Large intestine (tissue), 12 donors: ENCODE measurements at places on chromosomes 12 and 14.
A peak's percentile ranks its signal among the peaks of the same experiment; 100 is the strongest.

- DNase-seq = no peak
Observed at GRCh38 chr12:109016016-109016415, 4.9 kb downstream of the SVOP start.

DNA sequence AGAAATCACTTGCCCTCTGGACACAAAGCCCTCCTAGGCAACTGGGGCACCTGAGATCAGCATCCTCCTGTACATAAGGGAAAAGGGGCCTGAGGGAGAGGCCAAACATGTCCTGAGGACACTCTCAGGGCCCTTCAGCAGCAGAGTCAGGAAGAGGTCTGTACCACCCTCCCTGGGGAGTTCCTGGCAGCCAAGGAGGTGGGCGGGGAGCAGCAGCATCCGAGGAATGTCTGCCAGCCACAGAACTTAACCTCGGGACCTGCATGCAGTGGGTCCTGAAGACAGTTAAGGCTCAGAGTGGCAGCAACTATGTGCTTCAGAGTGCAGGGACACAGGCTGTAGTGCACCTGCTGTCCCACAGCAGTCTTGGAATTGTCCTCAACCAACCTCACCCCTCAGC is 62.1 kb downstream of the SPTB start:
- DNase-seq = no peak

GRCh38 chr14:95328729-95329503 is 9.2 kb upstream of the CLMN start:
- no peak for DNase-seq

GRCh38 chr14:50040401-50040775 is 76.0 kb downstream of the VCPKMT start:
- DNase-seq = peak; percentile 49

DNA sequence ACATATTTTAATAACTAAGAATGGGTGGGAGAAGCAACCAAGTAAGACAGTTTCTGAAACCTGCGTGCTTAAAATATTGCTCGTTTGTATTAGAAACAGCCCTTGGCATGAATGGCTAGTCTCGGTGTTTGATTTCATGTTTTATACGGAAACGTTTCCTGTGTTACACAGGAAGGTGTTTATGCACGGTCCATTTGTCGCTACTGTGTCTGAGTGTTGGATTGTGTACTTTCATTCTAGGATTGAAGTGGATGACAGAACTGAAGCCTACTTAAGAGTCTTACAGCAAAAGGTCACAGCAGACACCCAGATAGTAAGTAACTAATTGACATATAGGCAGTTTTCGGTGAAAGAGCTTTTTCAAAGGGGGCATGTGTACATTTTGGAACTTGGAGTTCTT is 19.6 kb downstream of the PIWIL1 start:
- no peak for DNase-seq

- no peak for DNase-seq
Observed at GRCh38 chr14:32324601-32325000, 4.5 kb upstream of the AKAP6 start.

GRCh38 chr14:53542732-53543131 is 389.6 kb upstream of the DDHD1 start:
- DNase-seq = peak; percentile 33

DNA sequence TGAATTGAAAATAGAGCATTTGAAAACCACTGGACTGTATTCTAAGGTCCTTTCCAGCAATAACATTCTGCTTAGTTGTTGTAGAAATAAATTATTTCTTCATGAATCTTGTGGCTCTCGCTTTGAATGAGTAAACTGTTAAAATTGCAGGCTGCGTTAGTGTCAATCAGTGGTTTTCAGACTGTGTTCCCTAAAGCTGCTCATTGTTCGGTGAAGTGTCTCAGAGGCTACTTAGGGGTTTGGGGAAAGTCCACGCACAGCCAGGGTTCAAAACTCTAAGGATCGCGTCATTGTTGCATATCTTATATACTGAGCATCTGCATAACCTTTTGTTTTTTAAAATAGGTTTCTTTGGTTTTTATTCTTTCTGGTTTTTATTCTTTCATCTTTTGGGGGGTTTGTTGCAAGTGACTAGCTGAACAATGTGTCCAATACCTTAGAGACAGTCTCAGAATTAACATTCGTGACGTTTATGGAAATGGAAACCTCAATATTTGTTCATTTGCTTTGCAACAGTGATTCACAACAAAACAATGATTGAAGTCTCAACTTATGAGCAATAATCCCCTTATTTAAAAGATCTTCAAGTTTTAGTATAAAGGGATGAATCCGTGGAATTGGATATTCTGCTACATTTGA is 108.1 kb downstream of the TTLL5 start:
- DNase-seq = no peak

GRCh38 chr12:48969833-48970701 is 1.5 kb downstream of the WNT10B start:
- no peak for DNase-seq

DNA sequence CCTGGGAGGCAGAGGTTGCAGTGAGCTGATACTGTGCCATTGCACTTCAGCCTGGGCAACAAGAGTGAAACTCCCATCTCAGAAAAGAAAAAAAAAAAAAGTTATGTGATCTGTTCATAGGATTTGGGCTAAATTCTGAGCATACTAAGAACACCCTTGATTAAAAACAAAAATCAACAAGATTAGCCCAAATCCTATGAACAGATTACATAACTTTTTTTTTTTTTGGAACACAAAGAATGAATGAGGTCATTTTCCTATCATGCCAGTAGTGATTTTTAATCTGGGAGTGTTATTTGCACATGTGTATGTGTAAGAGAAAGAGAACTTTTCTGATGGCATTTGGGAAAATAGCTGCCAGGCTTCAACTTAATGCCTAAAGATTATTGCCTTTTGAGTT is 208.7 kb downstream of the ERC1 start:
- no peak for DNase-seq

- no peak for DNase-seq
Observed at GRCh38 chr12:91397866-91398532, 215.4 kb upstream of the DCN start.

DNA sequence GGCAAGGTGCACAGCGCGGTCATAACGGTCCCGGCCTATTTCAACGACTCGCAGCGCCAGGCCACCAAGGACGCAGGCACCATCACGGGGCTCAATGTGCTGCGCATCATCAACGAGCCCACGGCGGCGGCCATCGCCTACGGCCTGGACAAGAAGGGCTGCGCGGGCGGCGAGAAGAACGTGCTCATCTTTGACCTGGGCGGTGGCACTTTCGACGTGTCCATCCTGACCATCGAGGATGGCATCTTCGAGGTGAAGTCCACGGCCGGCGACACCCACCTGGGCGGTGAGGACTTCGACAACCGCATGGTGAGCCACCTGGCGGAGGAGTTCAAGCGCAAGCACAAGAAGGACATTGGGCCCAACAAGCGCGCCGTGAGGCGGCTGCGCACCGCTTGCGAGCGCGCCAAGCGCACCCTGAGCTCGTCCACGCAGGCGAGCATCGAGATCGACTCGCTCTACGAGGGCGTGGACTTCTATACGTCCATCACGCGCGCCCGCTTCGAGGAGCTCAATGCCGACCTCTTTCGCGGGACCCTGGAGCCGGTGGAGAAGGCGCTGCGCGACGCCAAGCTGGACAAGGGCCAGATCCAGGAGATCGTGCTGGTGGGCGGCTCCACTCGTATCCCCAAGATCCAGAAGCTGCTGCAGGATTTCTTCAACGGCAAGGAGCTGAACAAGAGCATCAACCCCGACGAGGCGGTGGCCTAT is 875 bp downstream of the HSPA2 start:
- DNase-seq = peak; percentile 67

DNA sequence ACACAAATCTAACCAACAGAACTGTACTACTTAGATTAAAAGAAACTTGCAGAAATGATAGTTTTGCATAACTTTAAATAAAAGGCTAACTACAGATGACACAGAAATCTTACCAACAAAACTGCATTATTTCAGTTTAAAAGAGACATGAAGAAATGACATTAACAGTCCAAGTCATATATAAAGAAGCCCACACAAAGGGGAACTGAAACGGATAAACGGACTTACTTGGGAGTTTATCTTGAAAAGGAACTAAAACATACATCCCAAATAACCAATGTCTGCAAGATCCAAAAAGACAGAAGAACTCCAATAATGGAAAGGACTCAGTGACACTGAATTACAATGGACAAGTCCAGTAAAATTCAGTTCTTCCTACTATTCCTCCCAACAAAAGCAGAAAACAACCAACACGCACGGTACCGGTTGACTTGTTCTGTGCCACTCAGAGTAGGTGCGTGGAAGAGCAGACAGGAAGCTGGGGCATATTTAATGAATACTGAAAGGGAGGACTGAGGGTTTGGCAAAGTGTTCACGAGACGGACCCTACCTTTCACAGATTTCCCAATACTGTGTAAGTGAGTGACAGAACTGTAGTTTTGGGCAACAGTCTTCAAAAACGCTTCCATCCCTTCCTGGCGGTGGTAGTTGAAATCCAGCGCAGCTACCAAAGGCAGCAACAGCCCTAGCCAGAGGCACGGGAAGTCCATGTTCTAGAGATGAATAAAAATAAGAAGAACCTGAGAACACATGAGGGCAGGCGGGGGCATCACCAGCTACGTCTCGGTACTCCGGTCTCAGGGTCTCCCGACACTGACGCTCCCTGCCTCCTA is 627 bp downstream of the CPM start:
- DNase-seq = no peak

GRCh38 chr14:28676479-28676878 is 90.1 kb upstream of the FOXG1 start:
- no peak for DNase-seq

DNA sequence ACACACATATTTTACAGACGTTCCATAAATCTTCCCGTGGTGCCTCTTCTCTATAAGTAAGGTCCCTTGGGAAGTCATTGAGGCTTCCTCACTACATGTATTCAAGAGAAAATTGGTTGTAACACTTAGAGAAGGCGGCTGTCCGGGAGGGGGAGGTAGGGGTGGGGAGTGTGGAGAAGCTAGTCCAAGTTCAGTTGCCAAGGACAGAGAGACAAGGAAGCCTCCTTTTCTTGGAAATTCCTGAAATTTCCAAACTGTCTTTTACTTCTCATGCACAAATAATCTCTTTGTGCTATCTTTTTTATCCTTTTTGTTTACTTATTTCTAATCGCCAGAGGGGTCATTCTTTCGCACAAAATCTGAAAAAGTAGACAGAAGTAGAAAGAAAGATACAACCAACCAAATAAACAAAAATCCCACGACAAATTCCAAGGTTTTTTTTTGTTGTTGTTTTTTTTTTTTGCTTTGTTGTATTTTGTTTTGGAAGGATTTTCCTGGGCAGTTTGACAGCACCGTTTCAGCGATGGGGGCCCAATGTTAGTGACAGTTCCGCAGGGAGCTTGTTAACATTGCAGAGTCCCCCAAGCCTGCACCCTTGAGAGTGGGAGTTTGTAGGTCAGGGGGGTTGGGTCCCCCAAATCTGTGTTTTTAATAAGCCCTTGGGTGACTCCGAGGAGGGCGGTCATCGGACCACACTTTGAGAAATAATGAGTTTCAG is 45.2 kb downstream of the MAP1LC3B2 start:
- DNase-seq = no peak

DNA sequence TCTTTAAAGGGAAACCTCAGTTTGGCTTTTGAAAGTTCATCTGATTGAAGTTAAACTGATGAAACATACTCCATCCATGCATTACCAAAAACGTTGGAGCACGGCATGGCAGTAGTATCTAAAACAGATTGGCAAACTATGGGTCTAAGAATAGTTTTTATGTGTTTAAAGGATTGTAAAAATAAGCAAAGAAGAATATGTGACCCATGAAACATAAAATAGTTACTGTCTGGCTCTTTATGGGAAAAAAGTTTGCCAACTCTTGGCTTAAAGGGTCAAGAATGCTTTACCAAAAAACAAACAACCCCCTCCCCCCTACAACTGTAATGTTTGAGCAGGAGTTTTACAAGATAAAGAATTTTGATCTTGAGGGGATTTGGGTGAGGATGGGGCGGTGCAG is 32.6 kb downstream of the TRAF3 start:
- DNase-seq = no peak

- DNase-seq = no peak
Observed at GRCh38 chr14:68513137-68513536, 279.7 kb downstream of the ZFP36L1 start.

GRCh38 chr12:32450768-32451167 is 51.4 kb downstream of the FGD4 start:
- DNase-seq = peak; percentile 59

GRCh38 chr12:75750716-75751306 is 239.4 kb upstream of the KRR1 start:
- no peak for DNase-seq

GRCh38 chr12:3252450-3252891 is 175.3 kb downstream of the TSPAN9 start:
- peak; percentile 50 for DNase-seq

GRCh38 chr12:114512351-114512750 is 106.4 kb upstream of the TBX5 start:
- no peak for DNase-seq

DNA sequence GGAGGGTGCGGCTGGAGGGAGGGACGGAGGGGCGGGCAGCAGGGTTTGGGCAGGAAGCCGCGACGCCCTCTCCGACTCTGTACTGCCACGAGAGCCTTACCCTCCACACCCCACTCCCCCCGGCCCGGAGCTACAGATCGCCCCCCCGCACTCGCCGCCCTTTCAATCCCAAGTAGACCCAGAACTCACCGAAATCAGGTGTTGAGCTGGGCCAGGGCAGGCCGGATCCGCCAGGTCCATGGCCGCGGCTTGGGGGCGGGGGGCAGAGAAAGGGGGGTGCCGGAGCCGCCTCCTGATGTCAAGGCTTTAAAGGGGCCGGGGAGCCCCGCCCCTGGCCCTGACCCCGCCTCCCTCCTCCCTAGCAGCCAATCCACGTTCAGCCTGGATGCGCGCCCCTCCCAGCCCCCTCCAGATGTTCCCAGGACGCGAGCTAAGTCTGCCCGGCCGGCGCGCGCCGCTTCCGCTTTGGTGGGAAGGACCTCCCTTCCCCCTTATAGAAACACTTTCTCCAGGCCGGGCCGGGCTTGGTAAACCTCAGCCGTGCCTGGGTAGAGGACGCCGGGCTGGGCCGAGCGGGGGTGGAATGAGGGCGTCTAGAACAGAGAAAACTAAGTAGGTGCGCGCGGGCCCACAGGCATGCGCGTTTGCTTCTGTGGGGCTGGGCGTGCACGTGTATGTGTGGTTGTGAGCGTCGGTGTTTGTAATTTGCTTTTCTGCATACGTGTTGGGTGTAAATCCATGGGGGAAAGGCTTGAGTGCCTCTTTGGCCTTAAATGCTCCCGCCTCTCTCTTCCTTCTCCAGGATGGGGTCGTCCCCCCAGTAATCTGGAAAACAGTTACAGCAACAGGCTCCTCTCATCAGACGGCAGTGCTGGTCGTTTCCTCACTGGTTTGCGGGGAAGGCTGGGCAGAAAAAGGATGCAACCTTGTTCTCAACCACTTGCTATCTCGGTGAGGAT is at the start of gene NCKAP5L:
Gene NCKAP5L (minus strand): TSS at position 281 of the 959 bp plus-strand sequence. CDS start 24,369 bp downstream, outside the sequence.
- peak; percentile 93 for DNase-seq

- peak; percentile 47 for DNase-seq
Observed at GRCh38 chr14:92726135-92726932, 22.1 kb downstream of the LGMN start.

- DNase-seq = no peak
Observed at GRCh38 chr12:32585680-32586079, 93.4 kb upstream of the DNM1L start.

DNA sequence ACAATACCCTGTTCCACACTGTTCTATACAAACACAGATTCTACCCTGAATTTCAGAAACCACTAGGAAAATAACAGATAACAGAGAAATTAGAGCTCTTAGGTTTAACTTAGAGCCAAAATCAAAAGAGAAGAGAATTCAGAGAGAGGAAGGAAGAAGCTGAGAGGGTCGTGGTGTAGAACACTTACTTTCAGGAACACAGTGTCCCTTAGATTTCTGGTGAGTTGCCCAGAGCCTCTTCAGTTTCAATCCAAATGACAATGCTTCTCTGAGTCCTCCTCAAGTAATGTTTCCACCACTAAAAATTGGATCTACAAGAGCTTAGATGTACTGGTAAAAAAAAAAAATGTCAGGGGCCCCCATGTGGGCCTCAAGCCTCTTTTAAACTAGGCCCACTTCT is 2.6 kb downstream of the YAF2 start:
- no peak for DNase-seq
